Smooth muscle cell of the pulmonary artery (primary cell): ENCODE measurements at places on chromosomes 5 and 9. TPM values are rescaled to one million over a fixed set of nuclear protein-coding genes. Genes with fewer than 3 reads are reported as not detected.

Gene FSD1L
- 5.0 and 6.0 TPM in 2 replicates for total RNA-seq

Gene BHMT2
- 3.1 and 6.4 TPM in 2 replicates for total RNA-seq

Gene TLE1
- total RNA-seq = 31.7 and 34.3 TPM in 2 replicates

Gene CCNO
- 0.13 and 1.1 TPM in 2 replicates for total RNA-seq

Gene PRRX2
- total RNA-seq = 11.3 and 17.9 TPM in 2 replicates

Gene KIAA1191
- total RNA-seq = 138 and 142 TPM in 2 replicates

Gene EXD3
- total RNA-seq = 11.5 and 14.7 TPM in 2 replicates

Gene PCDHGA2
- total RNA-seq = 2.8 and 4.2 TPM in 2 replicates

Gene ARHGEF28
- total RNA-seq = 6.1 and 50.8 TPM in 2 replicates

Gene SPATA31D1
- total RNA-seq = not detected in 2 replicates

Gene PCDHGA3
- total RNA-seq = 0.79 and 3.0 TPM in 2 replicates

Gene IGIP
- total RNA-seq = 24.0 and 32.8 TPM in 2 replicates

Gene PCDHA2
- total RNA-seq = 0.03 and 0.07 TPM in 2 replicates

Gene S1PR3
- total RNA-seq = 9.9 and 25.4 TPM in 2 replicates

Gene ACSL6
- 0.17 TPM in 1 of 2 replicates, not detected in the other for total RNA-seq

Gene HSD17B4
- 182 and 192 TPM in 2 replicates for total RNA-seq

Gene EIF4E1B
- total RNA-seq = not detected in 2 replicates

Gene FRRS1L
- total RNA-seq = 0.07 and 0.10 TPM in 2 replicates

Gene MYO10
- total RNA-seq = 58.3 and 127 TPM in 2 replicates

Gene SEMA5A
- total RNA-seq = 82.2 and 86.2 TPM in 2 replicates

Gene ATG12
- total RNA-seq = 49.6 and 61.6 TPM in 2 replicates

Gene POLR3G
- 3.6 and 3.7 TPM in 2 replicates for total RNA-seq

Gene WNT8A
- total RNA-seq = not detected in 2 replicates

Gene NSG2
- not detected in 2 replicates for total RNA-seq

Gene EXOSC2
- total RNA-seq = 22.1 and 25.5 TPM in 2 replicates

Gene TAS2R1
- not detected in 2 replicates for total RNA-seq

Gene CNTNAP3
- 6.4 and 17.7 TPM in 2 replicates for total RNA-seq

Gene SPINK6
- total RNA-seq = not detected in 2 replicates

Gene ARSI
- total RNA-seq = 2.2 and 10.2 TPM in 2 replicates

Gene GAS1
- total RNA-seq = 8.1 and 11.6 TPM in 2 replicates

Gene SLC25A46
- 72.1 and 92.3 TPM in 2 replicates for total RNA-seq

Gene TLE4
- total RNA-seq = 16.0 and 20.6 TPM in 2 replicates

Gene CFAP77
- total RNA-seq = 0.13 TPM in 2 replicates

Gene IFT74
- 9.4 and 12.1 TPM in 2 replicates for total RNA-seq

Gene AHRR
- 18.0 and 45.2 TPM in 2 replicates for total RNA-seq

Gene RETREG1
- total RNA-seq = 0.83 and 2.4 TPM in 2 replicates

Gene ZNF474
- total RNA-seq = 0.26 and 0.66 TPM in 2 replicates

Gene PCDH1
- total RNA-seq = 4.7 and 6.3 TPM in 2 replicates
